ENCODE measurements at places on chromosomes 3 and 15.

DNA sequence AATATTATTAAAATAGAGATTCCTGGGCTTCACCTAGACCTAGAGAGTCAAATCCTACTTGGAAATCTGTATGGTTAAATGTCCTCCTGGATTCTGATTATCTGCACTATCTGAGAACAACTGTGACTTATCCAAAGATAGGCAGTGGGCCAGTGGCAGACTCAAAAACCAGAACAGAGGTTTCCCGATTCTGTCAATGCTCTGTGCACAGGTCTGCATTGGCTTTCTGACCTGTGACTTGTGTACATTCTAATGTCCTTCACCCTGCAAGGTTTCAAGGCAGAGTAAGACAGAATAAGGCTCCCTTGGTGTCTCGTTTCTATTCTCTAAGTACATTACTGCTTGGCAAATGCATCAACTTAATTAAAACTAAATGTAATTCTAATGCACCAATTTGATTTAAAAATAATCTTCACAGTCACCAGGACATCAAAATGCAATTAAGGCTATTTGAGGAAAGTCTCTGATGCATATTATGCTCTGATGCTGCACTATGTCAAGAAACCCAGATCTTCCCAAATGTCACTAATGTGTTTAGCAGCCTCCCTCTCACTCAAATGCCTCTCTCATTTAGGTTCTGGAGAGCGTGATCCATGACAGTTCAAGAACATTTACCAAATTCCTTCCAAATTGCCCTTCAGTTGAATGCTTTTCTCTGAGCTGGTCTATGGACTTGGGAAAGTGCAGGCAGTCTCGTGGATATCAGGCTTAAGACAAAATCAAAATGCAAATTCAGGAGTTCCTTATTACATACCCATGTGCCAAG lies 140.1 kb downstream of the STAC start:
- DNase-seq: no peak

DNA sequence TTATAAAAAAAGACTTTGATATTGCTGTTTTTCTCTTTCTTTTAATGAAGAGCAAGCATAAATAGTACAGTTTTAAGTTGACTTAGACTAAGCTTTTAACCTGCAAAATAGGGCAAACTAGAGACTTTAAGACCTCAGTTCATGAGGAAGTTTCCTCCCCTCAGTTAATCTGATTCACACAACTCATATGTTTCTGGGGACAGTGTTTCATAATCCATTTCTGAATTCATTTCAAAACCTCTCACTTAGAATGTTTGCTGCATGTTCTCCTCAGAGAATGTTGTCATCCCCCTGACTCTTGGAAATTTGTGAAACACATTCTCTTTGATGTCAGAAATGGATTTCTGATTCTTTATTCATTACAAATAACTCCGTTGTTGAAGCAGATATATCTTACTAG lies 79.3 kb upstream of the SKOR1 start:
- no peak for DNase-seq

- DNase-seq: no peak
Measured at GRCh38 chr3:172750069-172750367, 508 bp upstream of the ECT2 start.

- peak; percentile 30 for DNase-seq
Measured at GRCh38 chr15:91055548-91056331, 33.3 kb upstream of the VPS33B start.

DNA sequence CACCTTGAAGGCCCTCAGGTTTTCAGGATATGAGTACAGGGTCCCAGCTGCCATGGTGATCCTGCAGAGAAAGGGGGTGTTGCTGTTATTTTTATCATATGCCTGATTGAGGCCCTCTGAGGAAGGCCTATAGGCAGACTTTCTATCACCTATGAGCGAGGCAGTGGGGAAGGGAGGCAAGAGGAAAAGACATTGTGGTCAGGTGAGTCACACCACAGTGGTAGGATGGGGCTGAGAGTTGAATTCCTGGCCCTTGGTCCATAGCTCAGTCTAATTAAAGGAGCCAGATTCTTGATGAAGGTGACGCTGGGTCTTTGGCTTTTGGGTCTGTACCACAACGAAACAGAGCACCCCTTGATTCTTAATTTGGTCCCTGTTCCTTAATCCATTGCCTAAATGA lies 72.7 kb downstream of the ZNF621 start:
- DNase-seq: no peak

- DNase-seq: no peak
Measured at GRCh38 chr15:86115145-86115801, 35.6 kb downstream of the AGBL1 start.

GRCh38 chr15:64444836-64445235 lies 15.5 kb upstream of the ZNF609 start:
- DNase-seq: no peak

- no peak for DNase-seq
Measured at GRCh38 chr3:71103430-71103921, 480.1 kb downstream of the FOXP1 start.

- DNase-seq: no peak
Measured at GRCh38 chr3:192825657-192826200, 91.9 kb downstream of the MB21D2 start.

GRCh38 chr15:92886815-92887214 lies 13.3 kb upstream of the CHD2 start:
- no peak for DNase-seq

DNA sequence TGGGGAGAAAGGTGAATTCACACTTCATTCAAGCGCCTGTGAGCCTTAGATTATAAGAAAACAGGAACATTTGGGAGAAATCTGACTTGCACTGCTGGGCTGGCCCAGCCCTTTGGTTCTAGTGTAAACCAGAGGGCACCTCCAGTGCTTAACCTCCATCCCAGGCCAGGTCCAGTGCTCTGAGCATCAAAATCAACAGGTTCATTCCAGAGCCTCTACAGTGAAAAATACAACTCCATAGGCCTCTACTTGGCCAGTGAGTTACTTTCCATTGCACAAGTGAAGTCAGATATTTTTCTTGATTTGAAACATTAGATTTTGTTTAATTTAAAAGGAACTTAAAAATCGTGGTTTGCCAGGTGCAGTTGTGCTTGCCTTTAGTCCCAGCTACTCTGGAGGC lies 3.0 kb downstream of the SNUPN start:
- DNase-seq: no peak

DNA sequence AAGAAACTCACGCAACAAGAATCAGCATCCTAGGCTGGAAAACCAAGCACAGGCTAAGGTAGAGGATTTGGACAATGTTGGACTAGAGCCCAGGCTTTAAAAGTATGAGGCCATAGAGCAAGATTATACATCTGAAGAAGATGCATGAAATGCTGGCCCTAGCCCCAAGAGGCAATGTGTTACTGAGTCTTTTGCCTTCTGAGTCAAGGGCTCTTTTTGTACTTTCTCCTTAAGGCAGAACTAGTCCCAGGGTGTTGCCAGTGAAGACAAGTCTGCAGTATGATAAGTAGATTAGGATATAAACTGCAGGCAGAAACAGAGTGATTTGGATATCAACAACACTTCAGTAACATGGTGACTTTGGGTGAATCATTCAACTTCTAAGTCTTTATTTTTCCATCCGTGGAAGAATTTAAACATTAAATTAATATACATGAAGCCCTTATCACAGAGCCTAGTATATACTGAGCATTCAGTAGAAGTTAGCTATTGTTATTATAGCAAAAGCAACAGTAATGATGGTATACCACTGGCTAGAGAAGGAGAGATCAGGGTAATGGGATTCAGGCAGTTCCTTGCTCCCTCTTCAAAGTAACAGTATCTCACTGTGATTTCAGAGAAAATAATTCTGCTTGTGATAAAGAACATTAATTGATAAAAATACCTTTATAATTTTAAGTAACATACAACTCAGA lies 99.9 kb upstream of the MLF1 start:
- no peak for DNase-seq

DNA sequence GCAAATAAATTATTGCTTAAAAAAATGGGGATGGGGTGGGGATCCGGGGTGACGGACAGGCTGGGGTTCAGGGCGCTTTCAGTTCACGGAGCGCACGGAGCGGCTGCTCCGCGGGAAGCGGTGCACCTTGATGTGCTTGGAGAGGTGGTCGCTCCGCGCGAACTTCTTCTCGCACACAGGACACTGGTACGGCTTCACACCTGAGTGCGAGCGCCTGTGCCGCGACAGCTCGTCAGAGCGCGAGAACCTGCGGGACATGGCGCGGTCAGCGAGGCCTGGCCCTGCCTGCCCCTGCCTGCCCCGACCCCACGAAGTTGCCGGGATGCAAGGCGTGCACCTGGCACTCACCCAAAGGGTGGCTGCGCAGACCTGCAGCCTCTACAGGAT lies 13.6 kb downstream of the KLF15 start:
- no peak for DNase-seq

DNA sequence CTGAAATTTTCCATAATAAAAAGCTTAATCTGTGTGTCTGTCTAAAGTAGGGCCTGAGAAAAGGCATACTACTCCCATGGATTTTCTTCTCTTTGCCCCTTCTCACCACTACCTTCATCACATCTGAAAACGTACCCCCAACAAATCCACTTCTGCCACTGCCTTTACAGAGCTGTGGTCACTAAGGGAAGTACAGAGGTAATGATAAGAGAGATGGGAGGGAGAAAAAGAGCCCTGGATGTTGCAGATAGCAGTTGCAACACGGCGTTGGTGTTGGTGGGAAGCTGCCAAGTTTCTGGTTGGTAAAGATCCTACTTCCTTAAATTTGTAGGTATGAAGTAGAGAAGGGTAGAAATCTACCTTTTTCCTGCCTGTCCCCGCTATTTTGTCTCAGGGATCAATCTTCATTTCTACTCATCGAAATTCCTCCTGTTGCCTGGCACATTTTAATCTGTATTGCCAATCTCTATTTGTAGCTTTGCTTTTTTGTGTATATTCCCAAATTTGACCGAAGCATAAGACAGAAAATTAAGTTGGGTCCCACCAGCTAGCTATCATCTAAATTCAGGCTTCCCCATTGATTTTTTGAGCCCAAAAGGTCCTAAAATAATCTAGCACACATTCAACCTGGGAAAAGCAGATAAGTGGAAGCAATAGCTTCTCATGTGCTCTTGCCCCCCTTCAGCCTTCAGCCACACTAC lies 102.9 kb downstream of the TFDP2 start:
- no peak for DNase-seq

- no peak for DNase-seq
Measured at GRCh38 chr3:127002195-127003174, 19.6 kb downstream of the PLXNA1 start.

DNA sequence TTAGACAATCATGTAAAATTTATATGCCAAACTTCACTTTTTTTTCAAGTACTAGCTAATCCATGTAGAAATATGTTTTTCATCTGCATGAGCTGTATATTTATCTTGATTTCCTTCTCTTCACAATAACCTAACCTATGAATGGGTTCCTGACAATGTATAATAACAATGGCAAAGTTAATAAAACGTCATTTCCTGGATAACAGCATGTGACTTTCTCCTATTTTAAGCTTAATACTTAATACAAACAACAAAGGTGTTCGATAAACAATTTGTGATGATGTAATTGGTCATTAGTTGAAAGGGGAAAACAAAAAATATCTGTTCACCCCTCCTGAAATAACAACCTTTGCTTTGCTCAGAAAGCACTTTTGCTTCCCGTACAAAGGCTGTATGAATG lies 20.4 kb downstream of the CD200 start:
- DNase-seq: no peak

DNA sequence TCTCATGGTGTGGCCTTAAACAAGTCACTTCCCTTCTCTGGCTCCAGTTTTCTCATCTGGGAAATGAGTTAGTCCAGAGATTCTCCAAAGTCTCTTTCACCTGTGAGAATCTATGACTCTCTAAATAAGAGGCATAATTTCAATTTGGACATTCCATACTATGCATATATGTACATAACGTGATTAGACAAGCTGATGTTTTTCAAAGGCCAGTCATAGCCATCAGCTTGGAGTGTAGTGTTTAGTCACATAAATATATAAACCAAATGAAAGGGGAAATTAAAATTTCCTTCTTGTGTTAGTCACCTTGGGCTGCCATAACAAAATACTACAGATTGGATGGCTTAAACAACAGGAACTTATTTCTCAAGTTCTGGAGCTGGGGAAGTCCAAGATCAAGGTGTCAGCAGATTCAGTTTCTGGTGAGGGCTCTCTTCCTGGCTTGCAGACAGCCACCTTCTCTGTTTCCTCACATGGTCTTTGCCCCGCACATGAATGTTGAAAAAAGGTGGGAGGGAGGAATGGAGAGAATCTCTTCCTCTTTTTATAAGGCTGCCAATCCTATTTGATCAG lies 19.4 kb downstream of the TMEM41A start:
- no peak for DNase-seq

DNA sequence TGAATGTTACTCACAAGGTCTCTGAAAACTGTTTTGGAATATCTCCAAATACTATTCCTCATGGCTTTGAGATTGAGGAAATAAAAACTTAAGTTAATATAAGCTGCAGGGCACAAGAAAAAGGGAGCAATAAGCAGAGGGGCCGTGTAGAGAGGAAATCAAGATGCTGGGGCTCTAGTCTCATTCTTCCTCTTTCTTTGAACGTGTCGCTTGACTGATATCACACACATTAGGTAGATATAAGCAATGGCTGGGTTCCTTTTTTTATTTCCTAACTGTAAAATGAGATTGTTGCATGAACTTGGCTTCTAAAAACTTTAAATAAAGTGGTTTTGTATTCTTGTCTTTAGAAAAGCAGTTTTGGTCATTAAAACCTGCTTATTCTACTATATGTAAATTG lies 326.7 kb upstream of the ROPN1 start:
- no peak for DNase-seq

GRCh38 chr15:27025481-27025966 lies 54.5 kb downstream of the GABRG3 start:
- no peak for DNase-seq

GRCh38 chr3:186299327-186299726 lies 62.7 kb downstream of the DGKG start:
- no peak for DNase-seq

DNA sequence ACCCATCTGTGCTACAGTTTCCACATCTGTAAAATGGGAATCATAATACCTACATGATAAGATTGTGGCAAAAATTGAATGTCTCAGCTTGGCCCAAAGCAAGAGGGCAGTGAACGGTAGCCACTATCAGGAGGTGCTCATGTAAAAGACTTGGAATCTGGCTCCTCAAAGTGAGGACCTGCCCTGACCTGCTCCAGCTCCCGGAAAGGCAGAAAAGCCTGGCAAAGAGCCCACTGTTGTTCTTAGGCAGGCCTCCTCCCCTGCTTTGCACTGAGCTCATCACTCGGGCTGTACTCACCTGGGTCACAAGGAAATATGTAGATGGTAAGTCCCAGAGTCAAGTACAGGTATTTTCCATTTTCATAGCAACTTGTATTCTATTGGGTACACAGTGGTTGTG lies 250.7 kb upstream of the TBL1XR1 start:
- no peak for DNase-seq

DNA sequence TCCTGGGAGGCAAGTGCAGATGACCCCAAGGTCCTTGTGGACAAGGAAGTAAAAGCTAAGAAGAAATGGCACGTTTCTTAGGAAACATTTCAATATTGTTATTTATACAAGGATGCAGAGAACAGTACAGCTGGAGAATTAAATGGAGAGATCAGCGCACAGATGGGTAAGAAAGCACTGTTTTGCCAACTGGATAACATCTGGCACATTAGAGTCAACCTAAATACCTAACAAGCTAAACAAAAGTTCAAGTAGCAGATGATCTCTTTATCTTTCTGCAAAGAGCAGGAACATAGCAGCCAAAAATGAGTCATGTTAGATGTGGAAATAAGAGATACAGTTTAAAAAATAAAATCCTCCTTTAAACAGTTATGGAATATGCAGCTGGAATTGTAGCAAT lies 15.7 kb upstream of the DPPA4 start:
- DNase-seq: no peak
